ENCODE measurements at places on chromosomes 5 and 9. TPM values are rescaled to one million over a fixed set of nuclear protein-coding genes. Genes with fewer than 3 reads are reported as not detected.

GRCh38 chr5:126814721-126815404, 37.9 kb downstream of the LMNB1 start:
- no peak for DNase-seq

DNA sequence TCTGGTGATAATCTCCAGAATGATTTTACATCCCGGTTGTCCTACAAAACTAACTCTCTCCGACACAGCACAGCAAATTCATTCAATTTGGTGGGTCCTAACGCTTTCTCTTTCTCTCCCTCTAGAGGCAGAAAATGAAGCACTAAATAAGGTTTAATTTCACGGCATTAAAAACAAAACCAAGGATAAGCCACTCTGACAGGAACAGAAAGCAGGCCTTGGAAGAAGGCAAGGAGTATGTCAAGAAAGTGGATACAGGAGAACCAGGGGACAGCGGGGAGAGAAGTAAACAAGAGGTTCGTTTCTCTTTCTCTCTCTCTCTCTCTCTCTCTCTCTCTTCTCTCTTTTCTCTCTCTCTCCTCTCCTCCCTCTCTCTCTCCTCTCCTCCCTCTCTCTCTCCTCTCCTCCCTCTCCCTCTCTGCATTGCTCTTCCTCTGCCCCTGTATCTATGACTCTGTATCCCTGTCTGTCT, 49.8 kb downstream of the EBF1 start:
- DNase-seq = no peak

Gene GRPEL2
- 12.9 TPM for total RNA-seq

GRCh38 chr9:16675131-16675530, 195.3 kb downstream of the BNC2 start:
- no peak for DNase-seq

DNA sequence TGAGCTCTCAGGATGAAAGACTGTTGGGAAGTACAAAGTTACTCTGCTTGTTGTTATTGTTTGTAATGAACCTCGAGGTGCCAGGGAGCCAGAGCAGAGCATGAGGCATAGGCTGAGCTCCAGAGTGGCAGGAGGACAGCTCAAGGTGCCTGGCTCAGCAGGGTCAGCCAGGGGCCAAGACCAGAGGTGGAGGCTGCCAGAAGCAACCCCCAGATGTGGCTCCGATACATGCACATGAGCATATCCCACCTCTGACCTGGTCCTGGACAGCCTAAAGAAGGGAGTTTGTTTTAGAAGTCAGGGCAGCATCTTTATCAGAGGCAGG, 105.6 kb downstream of the PSD2 start:
- DNase-seq = no peak

DNA sequence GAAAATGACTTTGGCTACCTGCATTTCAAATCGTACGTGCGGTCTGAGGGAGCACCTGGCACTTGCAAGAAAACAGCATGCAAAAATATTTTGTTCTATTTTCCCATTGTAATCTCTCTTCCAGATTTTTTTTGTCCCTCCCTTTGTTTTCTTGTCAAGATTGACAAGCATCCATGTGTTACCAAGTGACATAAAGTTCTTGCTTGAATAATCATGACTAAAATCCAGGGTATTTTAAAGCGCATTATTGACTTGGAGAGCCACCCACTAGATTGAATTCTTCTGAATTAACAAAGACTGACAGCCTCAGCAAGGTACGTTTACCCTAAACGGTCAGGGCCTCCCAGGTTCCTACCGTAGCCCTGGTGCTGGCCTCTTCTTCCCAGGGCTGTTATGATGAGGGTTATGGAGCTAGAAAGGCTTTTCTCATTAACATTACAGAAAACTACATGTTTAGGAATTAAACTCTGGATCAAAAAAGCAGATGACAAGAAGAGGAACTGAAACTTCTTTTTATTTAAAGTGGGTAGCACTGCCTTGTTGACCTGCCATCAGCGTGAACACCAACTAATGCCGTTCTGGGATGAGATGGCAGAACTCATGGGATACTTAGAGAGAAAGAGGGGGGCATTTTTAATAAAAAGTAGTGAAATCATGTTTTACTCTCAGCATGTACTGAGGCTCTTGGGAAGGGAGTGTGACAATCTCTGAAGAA, 297.0 kb downstream of the EFNA5 start:
- DNase-seq = no peak

Gene SMIM33
- not detected for total RNA-seq

- no peak for DNase-seq
Observed at GRCh38 chr5:145938776-145939539, 2.6 kb downstream of the SH3RF2 start.

DNA sequence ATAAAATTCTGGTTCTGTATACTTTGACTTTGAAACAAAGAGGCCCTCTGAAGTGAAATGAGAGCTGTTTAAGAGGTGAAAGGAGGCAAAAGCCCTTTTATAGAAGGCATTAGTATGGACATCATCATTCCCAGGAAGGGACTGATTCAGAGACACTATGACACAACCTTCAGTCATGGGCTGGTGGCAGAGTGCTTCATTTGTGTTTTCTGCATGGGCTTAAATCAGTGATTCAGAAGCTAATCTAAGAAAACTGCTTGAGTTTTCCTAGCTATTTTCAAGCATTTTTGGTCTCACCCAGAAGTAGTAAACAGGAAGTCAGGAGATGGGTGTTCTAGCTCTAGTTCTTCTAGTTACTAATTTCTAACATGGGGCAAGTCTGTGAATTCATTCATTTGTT, 288.9 kb downstream of the TRPM3 start:
- no peak for DNase-seq

- DNase-seq = no peak
Observed at GRCh38 chr9:97845130-97845529, 7.9 kb upstream of the FOXE1 start.

GRCh38 chr5:111486055-111486454, 26.3 kb downstream of the STARD4 start:
- no peak for DNase-seq

DNA sequence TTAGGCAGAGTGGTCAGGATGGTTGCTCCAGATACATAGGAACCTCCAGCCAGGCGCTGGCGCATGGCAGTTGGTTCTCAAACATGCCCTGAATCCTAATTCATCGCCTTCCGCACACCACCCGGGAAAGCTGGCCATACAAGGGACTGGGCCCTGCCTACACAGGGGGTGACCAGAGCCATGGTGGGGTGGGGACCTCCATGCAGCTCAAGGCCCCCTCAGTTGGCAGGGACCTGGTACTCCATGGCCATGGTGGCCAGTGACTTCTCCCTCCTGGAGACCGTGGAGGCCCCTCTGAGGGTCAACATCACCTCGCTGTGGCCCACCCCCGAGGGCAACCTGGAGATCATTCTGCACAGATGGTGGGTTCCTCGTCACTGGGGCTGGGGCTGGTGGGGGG, 26.8 kb downstream of the PAEP start:
- DNase-seq = peak; percentile 36
